ENCODE measurements at places on chromosomes 1 and 21. TPM values are rescaled to one million over a fixed set of nuclear protein-coding genes. Genes with fewer than 3 reads are reported as not detected.

DNA sequence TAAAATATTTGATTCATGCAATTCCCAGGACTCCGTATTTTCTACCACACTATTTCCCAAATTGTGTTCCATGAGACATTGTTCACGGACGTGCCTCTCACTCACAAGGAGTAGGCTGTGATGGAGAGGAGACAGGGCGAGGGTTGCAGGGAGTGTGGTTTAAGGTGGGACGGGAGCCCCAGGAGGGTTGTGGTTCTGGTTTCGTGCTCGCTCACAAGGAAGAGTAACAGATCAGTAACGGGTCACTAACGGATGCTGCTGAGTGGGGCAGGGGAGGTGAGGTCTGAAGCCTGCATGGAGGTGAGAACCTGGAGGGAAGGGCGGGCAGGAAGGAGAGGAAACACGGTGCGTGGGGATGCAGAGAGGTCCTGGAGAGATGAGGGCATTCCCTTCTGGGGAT, 28.8 kb downstream of the TFF3 start:
- H3K27ac ChIP-seq, result no peak overlapping the region
- no peaks in the 10 kb centered on the region for H3K36me3 ChIP-seq
- H3K4me3 ChIP-seq, result no peak overlapping the region
- no peaks in the 10 kb centered on the region for H3K27me3 ChIP-seq
- H3K4me1 ChIP-seq, result no peaks in the 10 kb centered on the region

DNA sequence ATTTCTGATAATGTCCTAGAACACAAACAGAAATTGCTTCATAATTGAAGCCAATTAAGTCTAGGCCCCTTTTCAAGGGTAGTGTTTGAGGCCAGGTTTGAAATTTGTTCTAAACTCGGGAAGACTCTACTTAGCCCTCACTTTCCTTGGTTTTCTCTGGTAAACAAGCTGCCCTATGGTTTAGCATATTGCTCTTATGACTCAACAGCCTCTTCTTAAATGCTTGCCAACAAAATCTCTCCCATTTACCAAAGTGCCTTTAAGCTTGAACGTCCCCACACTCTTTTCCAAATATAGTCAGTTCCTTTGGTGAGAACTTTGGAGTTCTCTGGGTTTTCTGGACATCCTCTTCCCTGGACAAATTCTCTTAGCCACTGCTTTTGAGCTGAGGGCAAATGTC, 5.8 kb upstream of the LCE6A start:
- no peak overlapping the region for H3K27ac ChIP-seq
- no peaks in the 10 kb centered on the region for H3K36me3 ChIP-seq
- no peaks in the 10 kb centered on the region for H3K27me3 ChIP-seq
- no peak overlapping the region for H3K4me3 ChIP-seq
- H3K4me1 ChIP-seq, result no peaks in the 10 kb centered on the region
- no peak for DNase-seq

GRCh38 chr1:201059871-201060555, 36.5 kb upstream of the KIF21B start:
- no peak overlapping the region for H3K27ac ChIP-seq
- no peak overlapping the region for H3K4me3 ChIP-seq
- no peaks in the 10 kb centered on the region for H3K36me3 ChIP-seq

GRCh38 chr1:32870615-32871363, at the start of gene FNDC5:
Gene FNDC5 (minus strand): TSS chr1:32870912.
- no peaks in the 10 kb centered on the region for H3K36me3 ChIP-seq
- H3K4me3 ChIP-seq, result peak within 1 kb of the TSS; percentile 75
- H3K4me1 ChIP-seq, result peaks cover 6% of the 10 kb centered on the region

- H3K4me3 ChIP-seq, result no peak overlapping the region
- H3K36me3 ChIP-seq, result no peaks in the 10 kb centered on the region
- H3K27me3 ChIP-seq, result peaks cover 5% of the 10 kb centered on the region
- no peak overlapping the region for H3K27ac ChIP-seq
- no peak for DNase-seq
Observed at GRCh38 chr1:181486098-181486420, 2.7 kb downstream of the CACNA1E start.

- H3K4me3 ChIP-seq, result no peak overlapping the region
- DNase-seq, result no peak
- H3K4me1 ChIP-seq, result no peaks in the 10 kb centered on the region
- H3K27ac ChIP-seq, result no peak overlapping the region
Observed at GRCh38 chr21:39079617-39080016, 103.6 kb downstream of the PSMG1 start.

The MTARC1 gene
- 3.6 TPM for total RNA-seq

The NBPF6 gene
- total RNA-seq, result not detected

The TFF3 gene
- total RNA-seq, result 3.2 TPM

The KRTAP13-2 gene
- total RNA-seq, result not detected

The ASCL5 gene
- total RNA-seq, result not detected

The CLIC6 gene
- 7.3 TPM for total RNA-seq

The ATP5IF1 gene
- 90.2 TPM for total RNA-seq

Measured in thoracic aorta (tissue), 2 donors.